Lung microvascular endothelial cell (primary cell): ENCODE measurements at places on chromosomes 5 and 9. TPM values are rescaled to one million over a fixed set of nuclear protein-coding genes. Genes with fewer than 3 reads are reported as not detected.

Gene FBP2
- not detected in 2 replicates for total RNA-seq

Gene OGN
- total RNA-seq, result not detected in 2 replicates

Gene RNF224
- under 0.01 TPM in 1 of 2 replicates, not detected in the other for total RNA-seq

Gene PJA2
- total RNA-seq, result 47.3 and 70.6 TPM in 2 replicates

Gene PCDHGC5
- total RNA-seq, result under 0.01 and 0.40 TPM in 2 replicates
